Stimulated activated CD4-positive, alpha-beta T cell treated with anti-CD3 and anti-CD28 coated beads, Interleukin-12 subunit alpha, Interleukin-12 subunit beta, amount 100 ng/mL, for 48 hours (primary cell): ENCODE measurements at places on chromosomes 16 and 17.

GRCh38 chr16:68274441-68274840, 10.1 kb downstream of the SLC7A6 start:
- no peak for DNase-seq

DNA sequence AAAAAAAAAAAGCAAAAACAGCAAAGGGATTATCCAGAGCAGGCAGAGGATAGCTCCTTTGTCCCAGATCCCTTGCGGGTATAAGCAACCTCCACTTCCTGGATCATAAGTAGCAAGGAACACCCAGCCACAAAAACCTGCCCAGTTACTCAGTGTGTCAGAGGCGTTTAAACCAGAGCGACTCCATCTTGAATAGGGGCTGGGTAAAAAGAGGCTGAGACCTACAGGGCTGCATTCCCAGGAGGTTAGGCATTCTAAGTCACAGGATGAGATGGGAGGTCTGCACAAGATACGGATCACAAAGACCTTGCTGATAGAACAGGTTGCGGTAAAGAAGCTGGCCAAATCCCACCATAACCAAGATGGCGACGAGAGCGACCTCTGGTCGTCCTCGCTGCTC, 33.4 kb upstream of the HELZ start:
- no peak for DNase-seq

DNA sequence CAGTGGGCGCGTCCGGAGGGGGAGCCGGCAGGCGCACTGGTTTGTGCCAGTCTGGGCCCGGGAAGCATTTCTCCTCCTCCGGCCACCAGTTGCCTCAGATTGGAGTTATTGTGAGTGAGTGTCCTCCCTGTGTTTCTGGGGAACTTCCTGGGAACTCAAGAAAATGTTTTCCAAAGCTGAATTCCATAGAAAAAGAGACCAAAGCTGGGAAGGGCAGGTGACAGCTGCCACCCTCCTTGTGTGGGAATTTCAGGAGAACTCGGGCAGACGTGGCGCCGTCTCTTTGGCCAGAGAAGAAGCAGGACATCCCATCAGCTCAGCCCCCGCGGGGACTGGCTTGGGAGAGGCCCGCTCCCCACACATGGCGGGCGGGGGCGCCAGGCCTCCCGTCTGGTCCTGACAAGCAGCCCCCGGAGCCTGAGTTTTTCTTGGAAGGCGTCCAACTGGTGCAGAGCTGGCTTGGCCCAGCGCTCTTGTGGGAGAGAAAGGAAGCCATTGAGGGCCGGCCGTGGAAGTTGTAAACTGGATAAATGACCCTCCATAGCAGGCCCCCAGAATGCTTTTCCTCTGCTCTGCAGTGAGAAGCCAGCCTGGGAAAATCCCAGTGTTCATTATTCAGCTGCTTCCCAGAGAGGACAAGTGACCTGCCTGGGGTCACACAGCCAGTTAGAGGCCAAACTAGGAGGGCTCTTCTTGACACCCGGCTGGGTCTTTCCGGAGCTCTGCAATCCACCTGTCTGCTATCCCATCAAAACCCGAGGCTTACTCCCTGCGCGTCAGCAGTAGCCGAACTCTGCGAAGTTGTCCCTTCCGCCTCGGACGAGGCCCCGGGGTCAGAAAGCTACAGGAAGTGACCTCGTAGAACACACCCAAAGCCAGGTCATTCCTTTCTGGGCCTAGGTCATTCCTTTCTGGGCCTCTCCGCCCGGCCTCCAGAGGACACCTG, 39.2 kb upstream of the GSE1 start:
- DNase-seq: no peak

GRCh38 chr16:89505204-89506112, 2.7 kb upstream of the SPG7 start:
- DNase-seq: peak; percentile 86

- DNase-seq: no peak
These were observed 3.9 kb downstream of the ASGR2 start for GRCh38 chr17:7110617-7111306.

GRCh38 chr17:48024149-48025039, 13.2 kb downstream of the COPZ2 start:
- peak; percentile 44 for DNase-seq

DNA sequence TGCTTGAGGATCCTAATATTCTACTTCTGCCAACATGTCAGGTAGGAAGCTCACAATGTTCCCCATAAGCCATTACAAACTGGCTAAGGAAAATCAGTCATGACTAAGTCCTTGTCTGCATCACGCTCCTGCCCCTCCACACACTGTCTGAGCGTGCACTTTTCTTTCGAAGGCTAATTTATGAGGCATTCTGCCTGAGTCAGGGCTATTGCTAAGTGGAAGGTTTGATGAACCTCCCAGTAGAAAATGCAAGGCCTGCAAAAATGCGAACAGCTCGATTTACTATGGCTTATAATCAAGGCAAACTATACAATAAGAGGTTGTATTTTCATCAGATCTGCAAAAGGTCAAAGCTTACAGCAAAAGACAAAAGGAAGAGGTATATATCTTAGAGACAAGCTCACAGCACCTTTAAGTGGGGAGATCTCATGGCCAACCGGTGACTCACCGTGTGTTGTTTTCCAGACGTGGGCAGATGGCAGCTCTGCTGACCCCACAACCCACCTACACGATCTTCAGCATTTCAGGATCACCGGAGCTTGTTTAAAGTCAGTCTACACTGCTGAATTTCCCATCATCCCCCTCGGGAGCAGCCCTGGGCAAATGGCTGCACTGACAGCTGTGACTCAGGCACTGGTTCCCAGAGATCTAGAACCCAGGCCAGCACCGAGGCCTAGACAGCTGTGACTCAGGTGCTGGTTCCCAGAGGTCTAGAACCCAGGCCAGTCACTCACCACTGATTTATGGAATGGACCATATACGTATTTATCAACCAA, 26.1 kb downstream of the MEAK7 start:
- DNase-seq: no peak
